ENCODE measurements at places on chromosomes 1 and 21. TPM values are rescaled to one million over a fixed set of nuclear protein-coding genes. Genes with fewer than 3 reads are reported as not detected.

GRCh38 chr21:41675574-41675973 lies 91.3 kb downstream of the RIPK4 start:
- H3K27ac ChIP-seq = no peak overlapping the region
- no peak for DNase-seq
- no peak overlapping the region for H3K4me3 ChIP-seq

DNA sequence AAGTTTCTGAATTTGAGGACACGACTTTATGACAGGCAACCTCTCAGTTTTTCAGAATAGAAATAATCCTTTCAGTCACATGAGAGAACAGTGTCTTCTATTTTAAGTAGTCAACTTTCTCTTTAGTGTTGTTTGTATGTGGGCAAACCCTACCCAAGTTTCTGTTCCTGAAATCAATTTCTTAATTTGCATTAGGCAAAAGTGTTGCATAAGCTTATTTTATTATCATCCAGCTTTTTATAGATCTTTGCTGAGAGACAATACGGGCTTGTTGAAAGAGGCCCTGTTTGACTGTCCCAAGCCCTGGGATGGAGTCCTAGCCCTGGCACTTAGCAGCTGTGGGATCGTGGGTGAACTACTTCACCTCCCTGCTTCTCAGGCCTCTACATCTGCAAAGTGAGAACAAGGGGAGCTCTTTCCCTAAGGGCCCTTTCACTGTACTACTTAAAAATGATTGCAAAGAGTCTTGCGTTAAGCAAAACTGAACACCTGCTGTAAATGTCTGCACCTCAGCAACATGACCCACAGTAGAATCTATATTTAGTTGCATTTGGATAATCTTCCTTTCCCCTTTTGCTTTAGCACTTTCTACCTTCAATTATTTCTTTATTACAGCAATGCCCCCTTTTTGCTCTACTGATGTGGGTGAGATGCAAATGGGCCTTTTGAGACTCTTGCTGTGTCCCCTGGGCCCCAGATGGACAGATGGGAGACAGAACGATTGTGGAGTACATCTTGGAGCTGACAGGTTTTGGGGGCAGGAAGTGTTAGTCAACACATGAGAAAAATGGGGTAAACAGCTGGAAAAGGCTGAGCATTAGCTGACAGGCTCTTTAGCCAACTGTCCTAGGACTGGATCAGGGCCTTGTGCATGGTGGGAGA lies 41.0 kb upstream of the SCAF4 start:
- no peaks in the 10 kb centered on the region for H3K27me3 ChIP-seq
- DNase-seq = no peak
- H3K4me1 ChIP-seq = no peaks in the 10 kb centered on the region
- no peaks in the 10 kb centered on the region for H3K36me3 ChIP-seq
- no peak overlapping the region for H3K4me3 ChIP-seq
- H3K27ac ChIP-seq = no peak overlapping the region

GPR25 gene
- not detected for total RNA-seq

GRCh38 chr1:201385299-201385891 lies 7.9 kb upstream of the TNNT2 start:
- H3K27me3 ChIP-seq = no peaks in the 10 kb centered on the region
- H3K4me3 ChIP-seq = no peak overlapping the region
- H3K4me1 ChIP-seq = no peaks in the 10 kb centered on the region

DNA sequence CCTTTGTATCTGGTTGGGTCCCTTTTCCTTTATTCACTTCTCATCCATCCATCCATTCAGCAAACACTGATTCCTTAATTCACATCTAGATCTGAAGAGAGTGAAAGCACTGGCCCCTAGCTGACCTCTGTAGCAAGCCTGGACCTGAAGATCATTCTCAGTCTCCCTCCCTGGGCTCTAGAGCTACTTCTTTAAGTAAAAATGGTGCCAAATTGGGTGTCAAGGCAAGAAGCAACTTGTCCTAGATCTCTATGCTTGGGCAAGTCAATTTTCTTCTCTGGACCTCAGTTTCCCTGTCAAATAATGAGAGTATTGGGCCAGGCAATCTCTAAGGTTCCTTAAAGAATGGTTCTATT lies 36.1 kb downstream of the PLXNA2 start:
- H3K4me3 ChIP-seq = no peak overlapping the region
- no peak overlapping the region for H3K27ac ChIP-seq
- no peak for DNase-seq

GRCh38 chr1:2801535-2802291 lies at the start of gene TTC34:
Gene TTC34 (minus strand): TSS chr1:2801693. CDS start chr1:2800827, 866 bp downstream.
- H3K27me3 ChIP-seq = no peaks in the 10 kb centered on the region
- peak; percentile 42 for DNase-seq
- no peak within 1 kb of the TSS for H3K27ac ChIP-seq
- no peak within 1 kb of the TSS for H3K4me3 ChIP-seq
- H3K36me3 ChIP-seq = no peaks in the 10 kb centered on the region

C1QB gene
- total RNA-seq = not detected

SPATA21 gene
- not detected for total RNA-seq
